ENCODE measurements at places on chromosomes 4 and X.

DNA sequence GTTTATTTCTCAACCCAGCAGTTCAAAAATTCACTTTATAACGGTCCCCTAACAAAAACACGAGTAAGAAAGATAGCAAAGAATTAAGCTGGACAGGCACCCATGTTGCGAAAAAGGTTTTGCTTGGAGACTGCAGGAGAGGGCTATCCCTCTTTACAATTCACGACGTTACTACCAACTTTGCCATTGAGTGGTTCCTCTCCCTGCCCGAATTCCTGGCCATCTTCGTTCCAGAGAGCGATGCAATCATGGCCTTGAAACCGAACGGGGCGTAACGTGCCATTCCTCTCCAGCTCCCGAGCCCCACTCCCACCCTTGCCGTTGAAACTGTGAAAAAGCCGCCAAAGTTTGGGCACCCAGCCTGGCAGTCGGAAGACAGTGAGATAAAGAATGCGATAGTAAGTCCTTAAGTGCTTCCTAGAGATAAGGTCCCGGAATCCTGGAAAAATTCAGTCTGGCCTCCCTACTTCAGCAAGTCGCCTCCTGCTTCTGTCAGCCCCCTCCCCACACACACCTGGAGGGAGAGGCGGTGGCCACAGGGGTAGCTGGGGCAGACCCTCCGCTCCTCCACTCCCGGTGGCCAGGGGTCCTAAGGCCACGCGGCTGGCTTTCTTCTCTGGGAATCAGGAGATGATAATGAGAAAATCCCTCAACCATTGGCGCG lies 65.2 kb downstream of the FBXO8 start:
- DNase-seq = no peak

DNA sequence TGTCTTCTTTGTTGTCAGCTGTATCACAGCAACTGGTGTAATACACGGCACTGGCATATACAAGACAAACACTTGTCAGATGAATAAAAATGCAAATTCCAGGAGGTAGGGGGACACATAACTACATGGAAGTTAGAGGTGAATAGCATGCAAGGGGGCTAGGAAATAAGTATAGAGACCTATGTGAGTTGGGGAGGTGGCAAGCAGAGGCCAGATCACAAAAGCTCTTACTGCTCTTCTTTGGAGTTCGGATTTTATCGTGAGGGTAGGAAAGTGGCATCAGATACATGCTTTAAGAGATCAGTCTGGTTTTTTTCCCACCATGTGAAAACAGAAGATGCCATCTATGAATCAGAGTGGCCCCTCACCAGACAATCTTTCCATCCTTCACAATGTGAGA lies 2.8 kb upstream of the SRP72 start:
- no peak for DNase-seq

DNA sequence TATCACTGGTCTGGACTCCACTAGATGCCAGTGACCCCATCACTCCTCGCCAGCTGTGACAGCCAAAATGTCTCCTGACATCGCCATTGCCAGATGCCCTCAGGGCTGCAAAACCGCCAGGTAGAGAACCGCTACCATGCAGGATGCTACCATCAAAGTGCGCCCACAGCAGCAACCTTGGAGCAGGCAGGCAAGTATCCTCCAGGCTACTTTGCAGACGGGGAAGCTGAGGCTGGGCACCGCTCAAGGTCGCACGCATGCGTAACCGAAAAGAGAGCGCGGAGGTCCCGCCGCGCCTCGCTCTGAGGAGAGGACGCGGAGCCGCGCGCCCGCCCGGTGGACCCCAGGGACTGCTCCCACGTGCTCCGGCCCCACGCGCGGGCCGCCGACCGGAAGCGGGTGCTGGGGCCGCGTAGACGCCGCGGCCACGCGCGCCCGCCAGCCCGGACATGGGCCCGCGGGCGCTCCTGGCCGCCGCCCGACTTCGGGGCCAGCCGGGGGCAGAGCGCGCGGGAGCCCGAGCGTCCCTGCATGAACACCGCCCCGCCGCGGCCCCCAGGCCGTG lies at the start of gene STS:
TSS of gene STS (plus strand) at position 300 of the 565 bp plus-strand sequence. CDS start 105,488 bp downstream, outside the sequence.
- DNase-seq = peak; percentile 37

- DNase-seq = no peak
These were observed 346.7 kb upstream of the RASGEF1B start for GRCh38 chr4:81818385-81818920.

- no peak for DNase-seq
These were observed 676.8 kb upstream of the HS3ST1 start for GRCh38 chr4:12105519-12105918.

DNA sequence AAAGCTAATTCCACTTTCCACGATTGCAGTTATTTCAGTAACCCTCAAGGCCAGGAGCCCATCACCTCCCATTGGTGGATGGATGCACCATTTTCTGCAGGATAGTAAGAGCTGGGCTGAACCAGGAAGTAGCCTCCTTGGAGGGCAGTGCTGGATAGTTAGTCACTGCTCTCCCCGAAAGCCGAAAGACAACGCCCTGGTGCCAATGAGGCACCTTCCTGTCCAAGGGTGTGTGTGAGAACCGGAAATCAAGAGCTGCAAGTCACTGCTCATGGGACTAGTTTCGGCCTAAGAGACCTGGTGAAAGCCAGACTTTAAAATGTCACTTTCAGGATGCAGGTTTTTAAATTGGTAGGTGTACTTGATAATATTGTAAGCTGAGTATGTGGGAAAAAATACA lies 203.8 kb upstream of the HS3ST1 start:
- no peak for DNase-seq

DNA sequence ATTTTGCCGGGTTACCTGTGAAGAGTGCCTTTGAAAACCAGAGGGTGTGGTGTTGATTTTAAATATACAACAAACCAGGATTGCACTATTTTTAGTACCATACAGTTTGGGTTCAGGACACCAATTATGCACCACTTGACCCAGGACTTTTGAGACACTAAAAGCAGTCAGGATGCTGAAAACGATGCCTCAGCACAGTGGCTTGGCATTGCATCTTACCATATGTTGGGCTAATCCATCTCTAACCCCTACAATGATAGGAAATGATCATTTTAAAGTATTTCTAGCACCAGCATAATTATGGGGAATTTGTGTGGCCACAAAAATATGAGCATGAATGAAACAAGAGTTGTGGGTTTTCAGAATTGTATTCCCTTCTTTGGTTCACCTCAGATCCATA lies 4.1 kb downstream of the IBSP start:
- DNase-seq = no peak

DNA sequence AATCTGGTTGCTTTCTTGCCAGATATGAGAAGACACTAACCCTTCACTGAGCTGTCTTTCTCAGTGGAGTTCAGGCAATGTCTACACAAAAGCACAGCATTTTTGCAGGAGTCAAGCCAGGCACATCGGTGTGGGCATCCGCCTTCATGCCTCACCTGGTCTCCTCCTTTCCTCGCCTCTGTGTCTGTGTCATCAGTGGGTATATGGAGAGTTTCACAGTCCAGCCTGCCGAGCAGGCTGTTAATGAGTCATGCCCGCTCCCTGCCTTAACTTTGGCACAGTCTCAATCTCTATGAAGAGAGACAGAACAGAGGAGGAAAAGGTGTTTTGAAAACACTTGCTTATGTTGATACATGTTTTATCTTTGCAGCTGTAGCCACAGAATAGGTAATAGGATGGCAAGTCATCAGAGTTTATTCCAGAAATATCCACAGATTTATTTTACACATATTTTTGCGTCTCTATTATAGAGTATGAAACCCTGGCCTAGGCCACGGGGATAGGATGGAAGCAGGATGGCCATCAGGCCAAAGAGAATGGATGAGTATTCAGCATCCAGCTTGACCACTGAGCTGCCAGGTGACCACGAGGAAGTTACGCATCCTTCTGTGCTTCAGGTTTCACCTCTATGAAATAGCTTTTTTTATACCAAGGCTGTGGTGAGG lies 32.8 kb upstream of the MAML3 start:
- no peak for DNase-seq

GRCh38 chr4:64584981-64585557 lies 175.8 kb upstream of the TECRL start:
- DNase-seq = no peak

DNA sequence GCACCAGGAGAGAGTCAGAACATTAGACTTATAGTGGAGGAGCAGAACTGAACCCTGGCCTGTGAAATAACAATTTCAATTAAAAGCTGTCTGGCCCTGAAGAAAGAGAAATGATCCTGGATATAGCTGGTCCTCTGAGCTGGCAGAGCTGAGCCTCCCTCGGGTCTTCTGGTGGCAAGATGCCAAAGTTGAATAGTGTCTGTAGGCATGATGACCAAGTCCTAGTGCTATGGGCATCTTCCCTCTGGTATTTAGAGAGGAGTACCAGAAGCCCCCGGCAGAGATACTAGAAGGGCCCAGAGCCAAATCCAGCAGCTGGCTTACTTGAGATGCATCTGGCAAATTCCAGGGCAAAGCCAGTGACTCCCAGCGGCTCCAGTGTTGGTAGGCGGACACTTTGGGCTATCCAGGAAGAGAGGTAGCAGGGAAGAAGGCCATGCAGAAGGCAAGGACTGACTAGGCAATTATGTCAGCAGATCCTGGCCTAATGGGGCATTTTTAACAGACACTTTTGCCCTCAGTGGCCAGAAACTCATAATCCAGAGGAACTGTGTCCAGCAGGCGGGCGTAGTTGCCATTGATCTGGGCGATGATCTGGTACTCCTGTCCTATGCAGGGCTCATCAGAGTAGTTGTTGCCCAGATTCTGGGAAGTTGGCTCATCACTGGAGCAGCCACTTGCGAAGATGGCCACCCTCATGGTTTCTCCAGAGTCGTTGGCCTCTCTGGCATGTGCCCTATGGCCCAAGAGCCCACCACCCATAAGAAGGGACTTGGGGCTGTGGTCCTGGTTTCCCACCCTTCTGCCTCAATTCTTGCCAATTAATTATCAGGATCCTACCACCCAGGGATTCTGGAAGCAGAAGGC lies 17.9 kb downstream of the VSIG4 start:
- no peak for DNase-seq

- DNase-seq = no peak
These were observed 747.6 kb upstream of the FTHL17 start for GRCh38 chrX:31819455-31819854.

- no peak for DNase-seq
These were observed 49.1 kb downstream of the APOOL start for GRCh38 chrX:85052636-85053343.

DNA sequence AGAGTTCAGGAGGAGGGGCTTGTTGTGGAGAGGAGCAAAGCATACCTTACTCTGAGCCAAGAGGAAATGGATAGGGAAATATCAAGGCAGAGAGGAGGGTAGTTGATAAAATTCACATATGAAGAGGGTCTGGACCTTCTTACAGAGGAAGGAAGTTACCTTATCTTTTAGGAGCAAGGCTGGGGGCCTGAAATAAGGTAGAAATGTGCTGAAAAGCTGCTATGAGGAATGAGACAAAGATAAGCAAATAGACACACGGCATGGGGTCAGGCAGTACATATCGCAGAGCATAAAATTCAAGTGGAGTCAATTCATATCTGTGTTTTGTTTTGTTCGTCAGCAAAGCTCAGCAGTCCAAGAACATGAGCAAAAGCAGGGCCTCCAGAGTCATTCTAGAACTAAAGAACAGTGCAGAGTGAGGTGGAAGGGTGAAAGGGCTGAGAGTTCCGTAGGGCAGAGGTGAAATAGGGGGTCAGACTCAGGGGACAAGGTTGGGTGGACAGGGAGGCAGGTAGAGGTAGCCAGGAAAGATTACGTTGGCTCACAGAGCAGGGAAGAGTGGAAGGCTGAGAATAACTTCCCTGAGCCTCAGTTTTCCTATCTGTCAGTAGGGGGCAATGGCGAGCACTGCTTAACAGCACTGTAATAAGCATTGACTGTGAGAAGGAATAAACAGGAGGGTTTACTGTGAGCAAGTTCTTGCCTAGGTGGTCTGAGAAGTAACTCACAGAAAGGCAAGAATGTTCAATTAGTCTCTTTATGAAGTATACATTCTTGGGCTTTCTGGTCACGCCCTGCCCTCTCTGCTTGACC lies 9.2 kb downstream of the VSIG4 start:
- DNase-seq = no peak

- no peak for DNase-seq
These were observed 2073.4 kb downstream of the ARAP2 start for GRCh38 chr4:34170946-34171345.

GRCh38 chr4:41202820-41203568 lies 11.3 kb downstream of the APBB2 start:
- no peak for DNase-seq

GRCh38 chr4:106301393-106302061 lies 14.5 kb downstream of the TBCK start:
- no peak for DNase-seq
